ENCODE measurements at places on chromosomes 4 and X.

- DNase-seq: no peak
Measured at GRCh38 chr4:120071192-120071795, 4.6 kb upstream of the MAD2L1 start.

- no peak for DNase-seq
Measured at GRCh38 chr4:136634121-136634520, 898.2 kb downstream of the PCDH18 start.

DNA sequence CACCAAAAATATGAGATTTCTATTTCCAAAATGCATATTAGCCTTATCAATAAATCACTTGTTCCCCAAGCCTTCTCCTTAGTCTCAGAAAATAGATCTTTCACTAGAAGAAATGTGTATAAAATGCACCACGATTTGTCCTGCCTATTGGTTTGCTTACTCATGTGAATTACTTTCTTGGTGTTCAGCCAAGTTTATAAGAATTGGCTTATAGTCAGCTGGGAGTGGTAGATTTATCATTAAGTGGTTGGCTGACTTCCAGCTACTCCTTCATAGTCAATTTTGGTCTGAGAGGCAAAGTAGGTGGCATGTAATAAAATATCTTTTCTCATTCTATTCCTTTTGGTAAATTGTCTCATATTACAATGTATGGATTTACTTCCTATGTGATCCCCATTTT, 1.3 kb downstream of the SULT1E1 start:
- no peak for DNase-seq

DNA sequence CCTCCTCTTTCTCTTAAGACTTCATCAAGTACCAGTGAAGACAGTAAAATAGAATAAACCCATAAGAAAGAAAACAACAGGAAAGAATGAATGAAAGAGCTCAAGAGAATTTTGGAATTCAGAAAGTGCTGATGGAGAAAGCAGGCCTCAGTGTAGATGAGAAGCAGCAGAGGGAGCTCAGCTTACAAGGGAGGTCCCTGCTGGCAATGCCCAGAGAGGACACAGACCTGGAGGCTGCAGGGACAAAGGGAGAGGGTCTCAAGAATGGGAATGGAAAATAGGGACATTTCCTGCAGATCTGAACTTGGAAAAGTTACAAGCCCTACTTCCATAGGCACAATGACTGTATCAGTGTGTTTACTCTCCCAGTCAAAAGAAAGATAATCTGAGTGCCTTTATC, 64.5 kb upstream of the MAGEA10 start:
- DNase-seq: no peak

GRCh38 chr4:77631276-77631675, 25.7 kb downstream of the CXCL13 start:
- DNase-seq: no peak

DNA sequence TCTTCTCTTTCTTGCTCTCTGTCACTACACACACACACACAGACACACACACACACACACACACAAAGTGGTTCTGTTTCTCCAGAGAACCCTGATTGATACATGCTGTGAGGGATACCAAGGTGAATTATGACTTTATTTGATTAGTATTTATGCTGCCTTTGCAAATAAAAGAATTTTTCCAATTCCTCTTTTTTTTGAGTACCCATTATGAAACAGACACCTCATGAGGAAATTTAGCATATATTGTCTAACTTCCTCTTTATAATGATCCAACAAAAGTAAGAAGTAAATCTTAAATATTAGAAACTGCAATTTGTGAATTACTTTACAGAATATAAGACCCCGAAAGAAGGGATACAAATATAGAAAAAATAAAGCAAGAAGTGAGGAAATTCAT, 14.3 kb upstream of the RAB28 start:
- DNase-seq: no peak

DNA sequence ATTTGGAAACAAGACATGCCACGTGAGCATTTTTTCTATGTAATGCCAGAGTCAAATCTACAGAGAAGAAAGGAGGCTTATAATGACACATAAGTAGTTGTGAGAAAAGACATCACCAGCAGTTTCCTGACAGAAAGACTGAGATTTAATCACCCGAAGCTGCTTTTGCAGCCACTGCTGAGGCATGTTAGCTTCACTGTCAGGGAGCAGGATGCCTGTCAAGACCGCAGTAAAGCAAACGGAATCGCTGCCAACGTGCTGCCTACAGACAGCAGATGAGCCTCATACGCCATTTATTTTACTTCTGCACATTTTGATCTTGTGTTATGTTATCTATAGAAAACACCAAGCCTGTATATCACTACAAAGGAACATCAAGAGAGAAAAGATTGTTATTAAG, 68.7 kb upstream of the NDST3 start:
- DNase-seq: peak; percentile 13

DNA sequence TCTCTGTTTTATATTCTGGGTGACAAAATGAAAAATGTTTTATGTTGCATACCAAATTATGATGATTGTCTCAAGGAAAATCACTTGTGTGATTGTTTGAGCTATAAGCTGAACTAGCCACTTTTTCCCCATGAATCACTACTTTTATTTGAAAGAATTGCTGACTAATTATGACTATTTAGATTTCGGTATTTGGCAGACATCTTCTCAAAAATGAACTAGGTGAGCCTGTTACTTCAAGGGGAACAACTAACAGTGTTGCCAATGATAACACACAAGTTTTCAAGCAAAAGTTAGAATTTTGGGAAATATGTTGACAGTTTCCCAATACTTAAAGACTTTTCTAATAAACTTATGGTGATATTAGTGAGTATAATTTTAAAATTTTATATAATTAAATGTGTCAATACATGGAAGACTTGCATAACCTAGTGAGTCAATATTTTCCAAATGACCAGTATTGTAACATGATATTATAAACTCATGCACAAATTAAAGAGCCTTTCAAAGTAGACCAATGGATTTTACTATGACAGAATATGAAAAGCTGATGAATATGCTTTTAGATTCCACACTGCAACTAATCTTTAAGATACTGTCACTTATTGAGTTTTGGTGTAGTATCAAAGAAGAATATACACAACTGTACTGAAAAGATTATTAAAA, 187.7 kb upstream of the GATB start:
- no peak for DNase-seq

DNA sequence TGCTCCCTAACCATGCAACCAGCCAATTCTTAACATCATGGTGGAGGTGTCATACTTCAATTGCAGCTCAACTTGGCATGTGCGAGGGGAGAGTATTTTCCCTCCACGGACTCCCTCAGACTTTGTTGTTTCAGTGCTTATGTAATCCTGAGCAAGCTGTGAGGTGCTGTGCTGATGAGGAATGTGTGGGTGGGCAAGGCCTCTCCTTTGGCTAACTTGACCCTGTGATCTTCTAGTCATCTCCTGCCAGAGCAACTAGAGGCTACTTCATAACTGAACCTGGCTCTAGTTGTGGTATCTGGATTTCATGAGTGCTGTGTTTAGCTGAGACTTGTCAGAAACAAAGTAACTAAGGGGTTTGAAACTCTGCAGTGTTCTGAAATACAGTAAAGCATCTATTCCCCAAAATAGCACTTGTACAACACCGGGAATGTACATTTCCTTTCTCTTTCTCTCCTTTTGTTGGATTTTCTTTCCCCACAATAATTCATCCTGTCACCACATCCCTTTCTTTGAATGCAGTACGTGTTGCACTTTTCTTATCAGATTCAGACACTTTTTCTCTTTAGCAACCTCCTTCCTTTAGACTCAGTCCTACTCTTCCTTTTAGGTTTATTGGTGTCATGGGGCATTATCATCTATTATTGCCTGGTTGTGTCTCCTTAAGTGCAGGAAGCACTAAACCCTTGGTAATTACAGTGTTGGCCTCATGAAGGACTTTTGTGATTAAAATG, 415.2 kb upstream of the NR3C2 start:
- no peak for DNase-seq

DNA sequence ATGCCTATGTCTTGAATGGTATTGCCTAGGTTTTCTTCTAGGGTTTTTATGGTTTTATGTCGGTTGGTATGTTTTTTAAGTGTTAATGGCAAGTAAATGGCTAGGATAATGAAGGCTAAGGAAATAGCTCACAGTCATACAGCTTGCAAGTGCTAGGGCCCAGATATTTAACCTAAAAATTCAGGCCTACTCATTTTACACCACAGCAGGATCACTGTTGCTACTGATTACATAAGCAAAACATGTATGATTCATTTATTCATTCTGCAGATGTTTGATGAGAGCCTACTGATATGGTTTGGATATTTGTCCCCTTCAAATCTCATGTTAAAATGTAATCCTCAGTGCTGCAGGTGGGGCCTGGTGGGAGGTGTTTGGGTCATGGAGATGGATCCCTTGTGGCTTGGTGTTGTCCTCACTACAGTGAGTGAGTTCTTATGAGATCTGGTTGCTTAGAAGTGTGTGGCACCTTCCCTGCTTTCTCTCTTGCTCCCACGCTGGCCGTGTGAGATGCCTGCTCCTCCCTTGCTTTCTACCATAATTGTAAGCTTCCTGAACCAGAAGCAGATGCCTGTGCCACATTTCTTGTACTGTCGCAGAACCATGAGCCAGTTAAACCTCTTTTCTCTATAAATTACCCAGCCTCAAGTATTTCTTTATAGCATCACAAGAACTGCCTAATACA, 175.5 kb downstream of the MAPK10 start:
- DNase-seq: no peak

Measured in right renal cortex interstitium (tissue), 3 donors.